ENCODE measurements at places on chromosomes 4 and X. TPM values are rescaled to one million over a fixed set of nuclear protein-coding genes. Genes with fewer than 3 reads are reported as not detected.

GRCh38 chrX:154384284-154384892 is 5.3 kb downstream of the EMD start:
- no peak overlapping the region for H3K27ac ChIP-seq
- H3K27me3 ChIP-seq, result no peaks in the 10 kb centered on the region

SH2D1A gene
- total RNA-seq, result 0.59 TPM

DNA sequence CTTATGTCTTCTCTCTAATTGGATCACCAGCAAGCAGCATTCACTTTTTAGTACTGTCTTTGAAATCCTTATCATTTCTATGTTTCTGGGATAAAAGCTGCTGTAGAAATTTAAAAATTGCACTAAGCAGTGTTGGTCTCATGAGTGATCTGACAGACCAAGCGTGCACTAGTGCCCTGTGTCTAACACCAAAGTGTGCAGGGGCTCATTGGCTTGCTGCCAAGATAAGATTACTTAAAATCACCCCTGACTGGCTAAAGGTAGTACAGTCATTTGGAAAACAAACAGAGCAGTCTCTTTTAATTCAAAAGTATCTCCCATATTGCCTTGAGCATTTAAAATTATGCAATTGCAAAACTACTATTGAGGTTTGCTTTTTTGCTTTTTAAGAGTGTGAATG is 304.6 kb downstream of the ARAP2 start:
- DNase-seq, result no peak
- no peak overlapping the region for H3K4me3 ChIP-seq
- H3K36me3 ChIP-seq, result no peaks in the 10 kb centered on the region
- H3K4me1 ChIP-seq, result no peaks in the 10 kb centered on the region
- H3K27me3 ChIP-seq, result no peaks in the 10 kb centered on the region

- H3K36me3 ChIP-seq, result no peaks in the 10 kb centered on the region
- no peak overlapping the region for H3K4me3 ChIP-seq
- H3K27ac ChIP-seq, result no peak overlapping the region
- no peak for DNase-seq
Observed at GRCh38 chrX:151712253-151712652, 3.6 kb upstream of the FATE1 start.

Measured in spinal cord (tissue), 10 donors.